ENCODE measurements at places on chromosomes 6 and 20.
A peak's percentile ranks its signal among the peaks of the same experiment; 100 is the strongest.

DNA sequence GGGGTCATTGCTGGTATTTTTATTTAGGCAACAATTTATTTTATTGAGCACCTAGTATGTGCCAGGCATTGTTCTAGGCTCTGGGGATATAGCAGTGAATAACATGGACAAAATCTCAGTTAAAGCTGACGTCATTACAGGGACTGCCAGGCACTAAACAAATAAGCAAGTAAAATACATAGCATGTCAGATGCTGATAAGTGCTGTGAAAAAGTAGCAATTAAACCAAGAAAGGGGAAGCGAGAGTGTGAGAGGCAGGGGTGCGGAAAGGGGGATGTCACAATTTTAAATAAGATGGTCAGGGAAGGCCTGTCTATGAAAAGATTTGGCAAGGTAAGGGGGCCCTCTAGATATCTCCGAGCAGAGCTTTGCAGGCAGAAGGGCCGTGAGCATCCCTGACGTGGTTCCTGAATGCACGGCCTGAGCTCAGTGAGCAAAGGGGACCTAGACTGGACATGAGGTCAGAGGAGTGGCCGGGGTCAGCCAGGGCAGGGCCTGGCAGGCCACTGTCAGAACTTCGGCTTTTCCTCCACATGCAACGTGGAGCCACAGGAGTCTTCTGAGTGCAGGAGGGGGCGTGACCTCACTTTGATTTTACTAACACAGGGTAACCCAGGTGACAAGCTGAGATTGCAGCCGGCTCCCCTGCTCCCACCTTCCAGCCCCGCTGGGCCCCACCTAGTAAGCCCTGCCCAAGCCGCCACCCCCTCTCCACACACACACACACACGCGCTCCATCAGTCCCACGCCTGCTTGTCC lies 24.2 kb upstream of the SIRPA start:
- DNase-seq: no peak

DNA sequence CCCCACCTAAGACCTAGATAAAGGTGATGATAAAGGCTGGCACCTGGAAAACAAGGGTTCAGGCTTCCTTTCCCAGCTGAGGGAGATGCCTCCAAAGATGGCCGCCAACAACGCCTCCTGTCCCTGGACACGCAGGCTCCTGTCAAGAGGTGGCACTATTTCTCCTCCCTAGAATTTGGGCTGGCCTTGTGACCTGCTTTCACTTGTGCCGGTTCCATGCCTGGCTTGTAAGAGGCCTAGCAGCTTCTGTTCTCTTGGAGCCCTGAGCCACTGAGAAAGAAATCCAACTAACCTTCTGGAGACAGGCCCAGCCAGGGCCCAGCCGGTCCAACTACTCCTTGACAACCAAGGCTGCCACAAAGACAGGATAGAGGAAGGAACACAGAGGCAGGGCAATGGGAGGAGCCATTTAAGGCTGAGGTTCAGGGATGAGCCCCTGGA lies 60.2 kb upstream of the RALY start:
- peak; percentile 51 for DNase-seq

DNA sequence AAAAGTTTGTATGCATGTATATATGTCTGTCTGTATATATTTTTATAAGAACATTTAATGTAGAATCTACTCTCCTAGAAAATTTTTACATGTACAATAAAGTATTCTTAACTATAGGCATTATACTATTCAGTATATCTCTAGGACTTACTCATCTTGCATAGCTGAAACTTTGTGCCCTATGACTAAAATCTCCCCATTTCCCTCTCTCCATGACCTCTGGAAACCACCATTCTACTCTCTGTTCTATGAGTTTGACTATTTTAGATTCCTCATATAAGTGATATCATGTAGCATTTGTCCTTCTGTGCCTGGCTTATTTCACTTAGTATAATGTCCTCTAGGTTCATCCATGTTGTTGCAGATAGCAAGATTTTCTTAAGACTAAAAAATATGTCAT lies 205.1 kb upstream of the SMLR1 start:
- DNase-seq: no peak

DNA sequence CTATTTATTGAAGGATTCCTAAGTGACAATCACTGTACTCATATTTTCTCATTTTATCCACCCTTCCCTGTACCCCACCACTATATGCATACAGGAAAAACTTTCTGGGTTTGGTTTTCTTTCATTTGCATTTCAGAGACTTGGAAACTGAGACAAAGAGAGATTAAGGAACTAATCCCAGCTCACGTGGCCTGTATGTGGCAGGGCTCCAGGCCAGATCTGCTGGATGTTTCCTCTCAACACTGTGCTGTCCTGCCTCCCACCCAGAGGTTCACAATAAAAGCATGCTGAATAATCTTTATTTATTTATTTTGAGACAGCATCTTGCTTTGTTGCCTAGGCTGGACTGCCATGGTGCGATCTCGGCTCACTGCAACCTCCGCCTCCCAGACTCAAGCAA lies 50.2 kb downstream of the CEP162 start:
- DNase-seq: no peak

DNA sequence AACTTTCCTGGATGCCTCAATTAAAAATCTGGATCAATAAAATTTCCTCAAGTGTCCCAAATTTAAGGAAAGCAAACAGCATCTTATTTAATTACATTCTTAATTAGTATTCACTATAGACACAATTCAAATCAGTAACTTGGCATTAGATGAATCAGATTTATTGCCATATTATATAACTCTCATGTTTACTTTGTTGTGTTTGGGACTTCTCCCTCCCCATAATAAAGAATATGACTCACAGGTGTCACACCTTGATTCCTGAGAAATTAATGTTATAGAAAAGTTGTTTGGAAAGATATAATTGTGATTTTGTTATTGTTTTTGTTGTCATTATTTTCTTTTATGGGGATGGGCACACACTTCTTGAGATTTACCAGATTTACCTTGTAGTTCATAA lies 18.4 kb downstream of the EYA4 start:
- DNase-seq: no peak

DNA sequence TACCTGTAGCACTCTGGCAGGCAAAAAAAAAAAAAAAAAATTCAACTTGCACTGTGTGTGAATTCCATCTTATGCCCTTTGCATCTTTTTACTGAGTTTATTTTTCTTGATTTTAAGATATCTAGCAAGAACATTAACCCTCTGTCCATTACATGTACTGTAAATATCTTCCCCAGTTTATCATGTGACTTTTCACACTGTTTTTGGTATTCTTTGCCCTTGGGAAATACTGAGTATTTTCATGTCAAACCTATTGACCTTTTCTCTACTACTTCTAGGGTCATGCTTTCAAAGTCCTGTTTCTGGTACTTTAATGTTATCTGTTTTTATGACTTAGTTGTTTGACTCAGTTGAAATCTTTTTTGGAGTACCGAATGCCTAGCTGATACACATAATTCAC lies 843 bp upstream of the HUS1B start:
- DNase-seq: no peak

DNA sequence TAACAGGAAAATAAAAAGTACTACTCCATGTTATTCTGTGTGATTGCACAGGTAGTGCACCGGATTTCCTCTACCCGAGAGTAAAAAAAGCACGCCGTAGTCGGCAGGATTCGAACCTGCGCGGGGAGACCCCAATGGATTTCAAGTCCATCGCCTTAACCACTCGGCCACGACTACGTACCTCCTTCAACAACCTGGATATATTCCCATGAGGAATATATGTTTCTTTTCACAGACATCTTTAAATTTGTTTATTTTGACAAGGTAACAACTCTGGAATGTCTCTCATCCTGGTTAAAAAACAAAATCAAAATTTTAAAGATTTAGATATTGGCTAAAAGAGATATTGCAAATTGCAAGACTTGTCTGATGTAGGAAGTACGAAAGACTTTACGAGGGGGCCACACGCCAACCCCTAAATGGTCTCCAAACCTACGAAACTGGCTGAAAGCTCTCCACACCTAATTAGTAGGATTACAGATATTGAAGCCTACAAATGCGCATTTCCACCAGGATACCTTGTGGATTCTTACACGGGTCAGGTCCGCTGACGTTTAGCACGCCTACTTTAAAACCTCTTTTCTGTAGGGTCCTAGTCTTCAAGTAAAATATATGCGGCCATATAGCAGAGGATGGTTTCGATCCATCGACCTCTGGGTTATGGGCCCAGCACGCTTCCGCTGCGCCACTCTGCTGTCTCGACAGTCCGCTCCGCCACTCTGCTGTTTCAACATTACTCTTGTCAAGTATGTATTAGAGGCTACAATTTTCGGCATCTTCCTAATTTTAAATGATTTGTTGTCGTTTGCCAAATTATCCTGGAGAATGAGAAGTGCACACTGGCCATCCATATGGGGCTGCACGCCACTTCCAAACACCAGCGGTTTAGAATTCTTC lies 52.2 kb upstream of the BTN3A2 start:
- peak; percentile 73 for DNase-seq

- no peak for DNase-seq
Measured at GRCh38 chr6:157961153-157961831, 20.4 kb upstream of the SYNJ2 start.

- DNase-seq: no peak
Measured at GRCh38 chr20:60000271-60001042, 42.2 kb downstream of the CDH26 start.

DNA sequence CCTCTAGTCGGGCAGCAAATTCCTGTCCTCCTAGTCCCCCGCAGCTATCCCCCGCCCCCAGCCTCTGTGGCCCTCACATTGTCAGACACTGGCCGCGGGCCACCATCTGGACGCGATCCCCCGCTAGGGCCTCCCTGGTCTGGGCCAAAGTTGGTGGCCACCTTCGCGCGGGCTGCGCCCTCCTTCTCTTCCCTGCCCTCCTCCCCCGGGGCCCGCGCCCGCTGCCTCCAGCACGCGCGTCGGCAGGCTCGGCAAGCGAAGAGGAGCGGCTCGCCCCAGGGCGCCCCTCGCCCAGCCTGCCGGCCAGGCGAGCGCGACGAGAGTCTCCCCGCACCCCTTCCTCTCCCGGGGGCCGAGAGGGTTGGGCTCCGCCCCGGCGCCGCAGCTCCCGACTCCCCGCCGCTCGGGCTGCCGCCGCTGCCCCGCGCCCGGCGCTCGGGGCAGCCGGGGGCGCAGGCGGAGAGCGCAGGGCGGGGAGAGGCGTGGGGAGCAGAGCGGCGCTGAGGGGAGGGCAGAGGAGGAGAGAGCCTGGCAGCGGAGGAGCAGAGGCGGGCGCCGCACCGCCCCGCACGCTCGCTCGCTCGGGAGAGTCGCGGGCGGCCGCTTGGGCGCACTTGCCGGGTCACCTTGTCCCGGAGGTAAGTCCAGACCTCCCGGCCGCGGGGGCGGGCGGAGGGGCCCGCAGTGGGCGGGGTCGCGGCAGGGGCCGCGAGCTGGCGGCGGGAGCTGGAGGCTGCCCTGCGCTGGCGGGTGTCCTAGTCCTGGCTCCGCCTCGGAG lies at the start of gene SYNDIG1:
SYNDIG1 (plus strand) TSS at position 514 of the 778 bp plus-strand sequence. CDS start 73,469 bp downstream, outside the sequence.
- no peak for DNase-seq

DNA sequence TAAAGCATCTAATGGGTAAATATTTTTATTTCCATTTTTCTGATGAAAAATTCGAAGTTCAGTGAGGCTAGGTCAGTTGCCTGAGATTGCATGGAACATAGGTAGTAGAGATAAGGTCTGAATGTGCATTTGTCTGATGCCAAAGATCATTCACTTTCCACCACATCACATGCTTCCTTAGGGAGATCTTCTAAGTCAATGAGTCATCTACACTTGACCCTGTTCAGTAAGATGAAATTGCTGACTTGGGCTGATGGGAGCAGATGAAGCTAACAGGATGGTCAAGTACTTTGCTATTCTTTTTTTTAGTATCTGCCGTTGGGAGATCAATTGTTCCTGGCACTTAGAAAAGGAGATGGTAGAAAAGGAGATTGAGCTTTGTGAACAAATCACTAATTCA lies 511.3 kb downstream of the PHF3 start:
- DNase-seq: no peak

GRCh38 chr6:117389227-117390057 lies 36.3 kb downstream of the ROS1 start:
- DNase-seq: no peak

DNA sequence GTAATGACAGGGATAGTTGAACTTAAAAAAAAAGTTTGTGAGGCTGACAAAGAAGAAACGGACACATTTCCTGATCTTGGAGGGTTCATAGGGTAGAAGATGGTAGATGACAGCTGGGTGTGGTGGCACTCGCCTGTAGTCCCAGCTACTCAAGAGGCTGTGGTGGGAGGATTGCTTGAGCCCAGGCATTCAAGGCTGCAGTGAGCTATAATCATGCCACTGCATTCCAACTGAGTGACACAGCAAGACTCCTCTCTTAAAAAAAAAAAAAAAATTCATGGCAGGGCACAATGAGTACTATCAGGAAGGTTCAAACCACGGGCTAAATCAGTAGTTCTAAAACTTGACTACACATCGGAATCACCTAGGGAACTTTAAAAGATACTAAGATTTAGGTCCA lies 2.0 kb upstream of the MICA start:
- no peak for DNase-seq

DNA sequence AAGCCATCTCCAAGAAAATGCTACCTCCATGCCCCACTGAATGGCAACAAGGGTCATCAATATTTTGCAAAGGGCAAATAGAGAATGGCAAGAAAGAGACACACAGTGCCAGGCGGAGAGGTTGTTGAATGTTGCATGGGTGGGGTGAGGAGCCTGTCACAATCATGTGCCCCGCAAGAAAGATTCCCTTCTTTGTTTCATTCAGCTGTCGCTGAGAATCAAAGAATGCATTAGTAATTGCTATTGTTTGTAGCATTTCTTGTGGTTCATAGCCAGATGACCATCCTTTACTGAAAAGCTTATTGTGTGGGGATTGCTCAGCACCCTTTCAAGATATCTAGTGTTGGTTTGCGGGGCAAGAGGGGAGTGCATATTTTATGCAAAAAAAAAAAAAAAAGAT lies 166.5 kb upstream of the QKI start:
- no peak for DNase-seq

DNA sequence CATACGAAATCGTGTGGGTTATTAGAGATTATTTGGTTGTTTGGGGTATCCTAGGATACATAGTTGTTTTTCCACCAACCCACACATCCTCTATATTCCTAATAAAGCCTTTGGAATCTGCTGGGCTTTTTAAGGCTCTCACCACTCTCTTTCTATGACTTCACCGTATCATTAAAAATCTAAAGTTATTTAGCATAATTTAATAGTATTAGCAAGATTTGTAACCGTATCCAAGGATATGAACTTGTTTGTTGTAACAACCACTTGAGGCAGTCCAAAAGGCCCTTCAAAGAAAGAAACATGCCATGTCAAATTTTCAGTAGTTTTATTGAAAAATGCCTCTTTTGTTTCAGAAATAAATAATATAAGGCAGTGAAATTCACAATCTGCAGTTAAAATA lies 121.8 kb downstream of the COL12A1 start:
- DNase-seq: no peak

GRCh38 chr20:51702556-51702955 lies 65.6 kb downstream of the ATP9A start:
- DNase-seq: no peak

- no peak for DNase-seq
Measured at GRCh38 chr20:42734660-42735368, 454.9 kb downstream of the PTPRT start.

GRCh38 chr20:50930139-50930975 lies 880 bp downstream of the ADNP start:
- no peak for DNase-seq

DNA sequence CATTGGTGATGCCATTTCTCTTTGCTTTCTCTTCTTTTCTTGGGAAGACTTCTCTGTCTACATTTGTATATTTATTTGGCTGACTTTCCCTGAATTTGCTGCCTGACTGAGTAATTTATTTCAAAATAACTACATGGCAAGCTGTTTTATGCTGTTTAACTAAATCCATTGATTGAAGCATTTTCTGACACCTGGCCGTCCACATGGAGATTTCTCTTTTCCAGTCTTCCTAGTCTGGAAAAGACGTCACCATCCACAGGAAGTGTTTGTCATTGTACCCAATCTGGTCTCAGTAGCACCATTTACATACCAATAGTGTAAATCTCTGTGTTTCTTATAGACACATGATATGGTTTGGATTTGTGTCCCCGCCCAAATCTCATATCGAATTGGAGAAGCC lies 9.2 kb upstream of the MAS1L start:
- no peak for DNase-seq

Measured in NCI-H1930 (cell line).